Stomach (tissue), 19 donors: ENCODE measurements at places on chromosomes 5 and 9. TPM values are rescaled to one million over a fixed set of nuclear protein-coding genes. Genes with fewer than 3 reads are reported as not detected.

ELAVL2 gene
- not detected for polyA plus RNA-seq

DTWD2 gene
- polyA plus RNA-seq: 1.7 TPM

PRSS3 gene
- polyA plus RNA-seq: 68.1 TPM

- DNase-seq: no peak
Observed at GRCh38 chr9:102519423-102519822, 475.7 kb upstream of the CYLC2 start.

DNA sequence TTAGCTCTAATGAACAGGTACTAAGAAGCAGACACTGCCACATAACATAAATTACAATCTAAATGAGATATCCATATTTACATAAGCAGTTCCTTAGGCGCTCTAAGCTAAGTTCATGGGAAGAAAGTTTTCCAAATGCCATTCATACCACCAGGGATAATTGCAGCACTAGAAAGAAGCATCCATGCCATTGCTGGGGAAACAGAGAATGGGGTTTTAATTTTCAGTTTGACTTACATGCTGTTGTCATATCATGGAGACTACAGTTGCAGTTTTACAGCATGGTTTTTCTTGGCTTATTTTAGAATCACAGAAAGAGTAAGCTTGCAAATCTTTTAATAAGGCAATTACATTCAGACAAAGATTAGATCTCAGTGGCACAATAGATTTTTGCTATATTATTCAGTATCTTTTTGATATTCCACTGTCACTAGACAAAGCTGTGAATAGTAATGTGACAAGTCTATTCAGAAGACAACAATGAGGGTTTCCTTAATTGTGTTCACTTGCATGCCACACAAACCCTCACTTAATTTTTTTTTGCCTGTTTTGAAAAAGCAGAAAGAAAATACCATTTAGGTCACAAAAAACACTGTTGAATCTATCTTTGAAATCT lies 108.4 kb upstream of the ELAVL2 start:
- DNase-seq: no peak
